ENCODE measurements at places on chromosomes 2 and 18. TPM values are rescaled to one million over a fixed set of nuclear protein-coding genes. Genes with fewer than 3 reads are reported as not detected.
A peak's percentile ranks its signal among the peaks of the same experiment; 100 is the strongest.

Gene DPYSL5
- not detected for total RNA-seq

Gene ALK
- not detected for total RNA-seq

Gene TBR1
- not detected for total RNA-seq

Gene IL18R1
- total RNA-seq, result 40.3 TPM

Gene SLC35F6
- 19.5 TPM for total RNA-seq

Gene AMER3
- not detected for total RNA-seq

Gene TMEM163
- total RNA-seq, result 0.19 TPM

Gene SERPINB12
- total RNA-seq, result not detected

Gene SPEG
- total RNA-seq, result 18.1 TPM

Gene FRZB
- not detected for total RNA-seq

Gene RBKS
- total RNA-seq, result 2.3 TPM

Gene LAPTM4A
- total RNA-seq, result 31.8 TPM

Gene CNRIP1
- total RNA-seq, result not detected

Gene MRPS5
- 75.2 TPM for total RNA-seq

DNA sequence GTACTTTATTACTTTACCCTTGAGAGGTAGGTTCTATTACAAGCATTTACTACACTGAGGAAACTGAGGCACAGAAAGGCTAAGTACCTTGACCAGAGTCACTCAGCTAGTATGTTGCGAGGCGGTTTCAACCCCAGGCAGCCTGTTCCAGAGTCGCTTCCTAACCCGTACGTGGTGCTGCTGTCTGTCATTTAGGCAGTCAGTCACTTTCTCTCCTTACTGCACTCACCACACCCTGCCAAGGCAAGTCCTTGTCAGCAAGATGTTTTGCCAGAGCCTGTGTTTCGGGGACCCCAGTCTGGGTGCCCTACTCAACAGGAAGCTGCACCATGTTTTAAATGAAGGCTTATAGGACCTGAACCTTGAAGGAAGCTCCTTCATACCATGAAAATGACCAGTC lies 174.9 kb downstream of the TPGS2 start:
- no peak overlapping the region for H3K27ac ChIP-seq
- peaks cover 4% of the 10 kb centered on the region for H3K27me3 ChIP-seq
- H3K36me3 ChIP-seq, result no peaks in the 10 kb centered on the region
- no peaks in the 10 kb centered on the region for H3K4me1 ChIP-seq
- no peak for DNase-seq
- H3K4me3 ChIP-seq, result no peak overlapping the region

DNA sequence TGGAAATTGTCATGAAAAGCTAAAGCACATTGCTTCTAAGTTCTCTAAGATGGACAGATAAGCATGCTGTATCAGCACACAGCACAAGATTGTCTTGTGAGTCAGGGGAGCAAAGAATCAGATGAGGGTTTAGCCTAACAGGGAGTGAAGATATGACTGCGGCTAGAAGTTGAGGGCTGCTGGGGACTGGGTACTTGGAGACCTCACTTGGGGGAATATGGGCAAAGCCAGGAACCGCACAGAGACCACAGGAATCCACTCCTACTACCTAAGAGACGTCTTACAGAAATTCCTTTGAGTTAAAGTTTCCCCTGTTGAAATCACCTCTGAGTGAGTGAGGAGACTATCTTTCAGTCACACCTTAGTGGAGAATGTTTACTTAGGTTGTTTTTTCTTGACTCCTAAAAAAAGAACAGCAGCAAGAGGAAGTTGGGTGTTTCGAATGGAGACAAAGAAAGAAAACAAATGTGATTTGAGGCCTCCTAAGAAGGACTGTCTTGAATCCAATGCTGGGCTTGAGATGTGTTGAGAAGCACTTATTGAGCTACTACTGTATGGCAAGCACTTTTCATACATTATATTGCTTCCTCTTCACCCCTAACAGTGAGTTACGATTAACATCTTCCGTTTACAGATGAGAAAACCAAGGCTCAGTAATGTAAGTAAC lies 100.7 kb downstream of the ANKRD44 start:
- H3K36me3 ChIP-seq, result peaks cover 7% of the 10 kb centered on the region
- H3K4me3 ChIP-seq, result peak overlapping the region; percentile 68
- no peak for DNase-seq
- peaks cover 92% of the 10 kb centered on the region for H3K4me1 ChIP-seq
- H3K27me3 ChIP-seq, result no peaks in the 10 kb centered on the region
- H3K27ac ChIP-seq, result peak overlapping the region; percentile 84

DNA sequence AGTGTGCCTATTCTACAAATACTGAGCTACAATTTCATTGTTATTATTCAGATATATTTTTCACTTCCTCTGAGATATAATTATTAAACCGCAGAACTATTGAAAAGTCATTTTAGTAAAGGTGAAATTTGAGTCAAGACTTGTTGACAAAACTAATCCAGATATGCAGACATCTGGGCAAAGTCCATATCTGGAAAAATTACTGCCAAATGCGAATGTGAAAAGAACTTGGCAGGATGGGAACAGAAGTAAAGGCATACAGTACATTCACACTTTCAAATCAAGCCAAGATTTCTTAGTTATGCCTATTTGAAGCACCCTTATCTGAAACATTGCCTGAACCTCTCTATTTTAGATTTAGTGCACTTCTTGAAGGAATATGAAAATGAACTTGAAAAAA lies 923.6 kb downstream of the CCDC85A start:
- no peak overlapping the region for H3K27ac ChIP-seq
- DNase-seq, result no peak
- no peak overlapping the region for H3K4me3 ChIP-seq
- no peaks in the 10 kb centered on the region for H3K4me1 ChIP-seq
- H3K27me3 ChIP-seq, result no peaks in the 10 kb centered on the region

DNA sequence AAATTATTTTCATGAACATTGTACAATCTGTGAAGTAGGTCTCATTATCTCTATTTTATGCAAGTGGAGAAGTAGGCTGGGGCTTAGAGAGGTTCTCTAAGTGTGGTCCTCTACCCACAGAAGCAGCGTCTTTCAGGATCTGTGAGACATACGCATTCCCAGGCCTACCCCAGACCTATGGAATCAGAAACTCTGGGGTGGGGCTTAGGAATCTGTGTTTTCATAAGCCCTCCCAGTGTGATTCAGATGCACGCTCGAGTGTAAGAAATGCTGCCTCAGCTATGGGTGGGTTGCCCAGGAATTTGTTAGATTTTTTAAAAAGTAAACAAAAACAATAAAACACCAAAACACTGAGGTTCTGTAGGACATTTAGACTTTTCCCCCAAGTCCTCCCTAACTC lies 14.8 kb upstream of the ZAP70 start:
- H3K27me3 ChIP-seq, result peaks cover 16% of the 10 kb centered on the region
- no peaks in the 10 kb centered on the region for H3K36me3 ChIP-seq
- H3K27ac ChIP-seq, result no peak overlapping the region
- no peak overlapping the region for H3K4me3 ChIP-seq

- peak; percentile 74 for DNase-seq
- peak overlapping the region; percentile 98 for H3K4me3 ChIP-seq
- peaks cover 46% of the 10 kb centered on the region for H3K36me3 ChIP-seq
These were observed 1.0 kb downstream of the CXCR4 start for GRCh38 chr2:136116813-136117390.

DNA sequence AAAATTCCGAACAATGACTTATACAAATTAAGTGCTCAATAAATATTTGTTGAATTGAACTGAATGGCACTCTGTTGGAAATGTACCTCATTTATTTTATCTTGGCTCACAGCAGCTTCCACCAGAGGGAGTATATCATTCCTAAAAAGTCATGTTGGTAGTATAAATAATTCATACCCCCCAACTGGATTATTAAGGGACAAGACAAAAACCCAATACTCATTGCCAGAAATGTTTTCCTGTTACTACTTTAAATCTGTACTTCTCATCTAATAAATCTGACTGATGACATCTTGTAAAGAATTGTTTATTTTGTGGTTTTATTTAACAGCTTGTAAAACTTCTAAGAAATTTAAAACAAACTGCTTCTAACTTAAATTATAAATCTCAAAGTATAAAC lies 163.9 kb downstream of the CDH2 start:
- no peak for DNase-seq
- no peaks in the 10 kb centered on the region for H3K27me3 ChIP-seq
- no peak overlapping the region for H3K27ac ChIP-seq
- no peaks in the 10 kb centered on the region for H3K36me3 ChIP-seq

- peaks cover 57% of the 10 kb centered on the region for H3K27me3 ChIP-seq
- DNase-seq, result no peak
- no peaks in the 10 kb centered on the region for H3K36me3 ChIP-seq
- no peak overlapping the region for H3K27ac ChIP-seq
- H3K4me1 ChIP-seq, result peaks cover 7% of the 10 kb centered on the region
- peak overlapping the region; percentile 36 for H3K4me3 ChIP-seq
These were observed 1.2 kb downstream of the SLC4A10 start for GRCh38 chr2:161625314-161625919.

DNA sequence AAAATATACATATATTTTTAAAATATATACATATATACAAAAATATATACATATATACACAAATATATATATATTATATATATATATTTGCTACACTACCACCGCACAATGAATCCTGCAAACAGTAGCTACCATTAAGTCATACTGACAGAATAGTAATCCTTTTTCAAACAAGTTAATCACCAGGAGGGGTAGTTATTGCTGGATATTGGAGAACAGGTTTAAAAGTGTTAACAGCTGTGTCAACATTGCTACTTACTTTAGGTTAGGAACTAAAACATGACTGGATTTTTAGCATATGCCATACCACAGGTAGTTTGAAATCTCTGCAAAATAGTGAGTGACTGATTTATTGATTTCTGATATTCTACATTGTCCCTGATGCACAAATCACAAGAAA lies 529.1 kb upstream of the CDH7 start:
- no peaks in the 10 kb centered on the region for H3K36me3 ChIP-seq
- H3K27ac ChIP-seq, result no peak overlapping the region
- no peak overlapping the region for H3K4me3 ChIP-seq

DNA sequence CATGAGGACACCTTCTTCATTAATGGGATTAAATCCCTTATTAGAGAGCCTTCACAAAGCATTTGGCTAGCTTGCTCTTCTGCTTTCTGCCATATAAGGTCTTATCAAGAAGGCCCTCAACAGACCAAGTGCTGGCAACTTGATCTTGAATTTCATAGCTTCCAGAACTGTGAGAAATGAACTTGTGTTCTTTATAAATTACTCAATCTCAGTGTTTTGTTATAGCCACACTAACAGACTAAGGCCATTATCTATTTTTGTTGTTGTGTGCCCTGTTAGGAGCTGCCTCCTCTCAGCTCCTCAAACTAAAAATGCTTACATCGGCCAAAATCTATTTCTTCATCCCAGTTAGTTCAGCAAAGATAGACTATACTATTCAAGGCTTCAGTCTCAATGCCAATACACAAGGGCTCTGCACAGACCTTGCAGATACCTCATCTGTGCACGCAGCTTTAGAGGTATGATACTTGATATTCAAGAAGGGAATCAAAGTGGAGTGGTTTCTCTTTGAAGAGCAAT lies 182.9 kb downstream of the GPD2 start:
- peaks cover 7% of the 10 kb centered on the region for H3K27me3 ChIP-seq
- H3K4me1 ChIP-seq, result no peaks in the 10 kb centered on the region
- no peaks in the 10 kb centered on the region for H3K36me3 ChIP-seq
- H3K27ac ChIP-seq, result no peak overlapping the region

GRCh38 chr18:58325494-58325893 lies 281.5 kb downstream of the NEDD4L start:
- H3K27ac ChIP-seq, result no peak overlapping the region
- H3K4me3 ChIP-seq, result no peak overlapping the region
- peaks cover 3% of the 10 kb centered on the region for H3K4me1 ChIP-seq

- no peaks in the 10 kb centered on the region for H3K36me3 ChIP-seq
- no peak overlapping the region for H3K27ac ChIP-seq
- no peaks in the 10 kb centered on the region for H3K4me1 ChIP-seq
- H3K27me3 ChIP-seq, result no peaks in the 10 kb centered on the region
- H3K4me3 ChIP-seq, result no peak overlapping the region
These were observed 4.4 kb downstream of the NEB start for GRCh38 chr2:151729837-151730236.

GRCh38 chr18:2680216-2680792 lies 24.8 kb downstream of the SMCHD1 start:
- peaks cover 47% of the 10 kb centered on the region for H3K4me1 ChIP-seq
- peak overlapping the region; percentile 16 for H3K4me3 ChIP-seq
- no peaks in the 10 kb centered on the region for H3K27me3 ChIP-seq

- no peak overlapping the region for H3K27ac ChIP-seq
- DNase-seq, result no peak
- H3K4me3 ChIP-seq, result no peak overlapping the region
- H3K27me3 ChIP-seq, result no peaks in the 10 kb centered on the region
- no peaks in the 10 kb centered on the region for H3K4me1 ChIP-seq
These were observed 113.4 kb upstream of the AQP4 start for GRCh38 chr18:26978812-26979341.

DNA sequence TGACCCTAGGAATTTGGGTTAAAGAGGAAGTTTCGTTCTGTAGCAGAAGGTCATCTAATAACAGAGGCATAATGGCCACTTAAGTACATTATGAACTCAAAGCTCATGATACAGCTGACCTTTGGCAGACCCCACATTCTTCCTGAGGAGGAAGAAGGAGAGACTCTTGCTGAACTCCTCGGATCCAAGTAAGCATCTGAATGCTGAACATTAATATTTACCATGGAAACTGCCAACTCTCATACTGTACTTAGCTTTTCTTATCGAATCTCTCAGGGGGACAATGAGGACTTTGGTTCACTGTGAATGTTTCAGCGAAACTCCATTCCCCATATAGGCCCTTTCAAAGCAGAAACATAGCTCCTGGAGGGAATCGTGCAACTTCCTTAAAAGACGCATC lies 781.4 kb upstream of the GYPC start:
- no peak overlapping the region for H3K4me3 ChIP-seq
- no peaks in the 10 kb centered on the region for H3K27me3 ChIP-seq
- H3K4me1 ChIP-seq, result no peaks in the 10 kb centered on the region
- H3K27ac ChIP-seq, result no peak overlapping the region
- H3K36me3 ChIP-seq, result no peaks in the 10 kb centered on the region

DNA sequence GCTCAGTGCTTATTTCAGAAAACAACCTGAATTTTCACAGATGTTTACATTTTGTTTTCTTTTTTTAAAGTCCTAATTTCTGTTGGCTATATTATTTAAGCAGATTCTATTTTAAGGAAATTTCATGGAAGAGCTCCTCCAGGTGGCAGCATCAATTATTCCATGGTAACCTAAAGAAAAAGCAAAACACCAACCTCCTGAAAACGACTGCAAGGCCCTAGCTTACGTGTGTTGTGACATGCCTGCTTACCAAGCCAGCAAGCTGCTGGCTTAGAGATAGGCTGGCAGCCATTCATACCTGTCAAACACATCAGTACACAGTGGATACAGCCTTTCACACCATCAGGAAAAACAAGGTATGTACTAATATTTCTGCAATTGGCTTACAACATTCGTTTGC lies 64.9 kb downstream of the LPIN2 start:
- no peak overlapping the region for H3K4me3 ChIP-seq
- peaks cover 54% of the 10 kb centered on the region for H3K36me3 ChIP-seq
- H3K4me1 ChIP-seq, result peaks cover 39% of the 10 kb centered on the region

- no peak for DNase-seq
- H3K27ac ChIP-seq, result no peak overlapping the region
- no peak overlapping the region for H3K4me3 ChIP-seq
These were observed 59.4 kb upstream of the CTLA4 start for GRCh38 chr2:203808046-203808750.

- DNase-seq, result no peak
- no peak overlapping the region for H3K4me3 ChIP-seq
- H3K4me1 ChIP-seq, result no peaks in the 10 kb centered on the region
- H3K27me3 ChIP-seq, result peaks cover 27% of the 10 kb centered on the region
- no peaks in the 10 kb centered on the region for H3K36me3 ChIP-seq
These were observed 33.1 kb upstream of the LNPK start for GRCh38 chr2:176035013-176035691.

GRCh38 chr18:54327818-54328217 lies 29.8 kb downstream of the STARD6 start:
- H3K36me3 ChIP-seq, result no peaks in the 10 kb centered on the region
- no peak overlapping the region for H3K4me3 ChIP-seq
- no peak overlapping the region for H3K27ac ChIP-seq
- DNase-seq, result no peak

Data from activated naive CD8-positive, alpha-beta T cell treated with anti-CD3 and anti-CD28 coated beads, Interleukin-2, amount 10 ng/mL, durations not matched to agents 7 days and 5 days (primary cell).